Urinary bladder (tissue), 4 donors: ENCODE measurements at places on chromosomes 7 and 10. TPM values are rescaled to one million over a fixed set of nuclear protein-coding genes. Genes with fewer than 3 reads are reported as not detected.

The SLC16A9 gene
- 9.2 TPM for total RNA-seq

The PILRB gene
- total RNA-seq = 16.3 TPM

The DPP6 gene
- 2.4 TPM for total RNA-seq

The FZD1 gene
- 25.1 TPM for total RNA-seq

The IL6 gene
- total RNA-seq = 0.32 TPM

The PARD3 gene
- total RNA-seq = 89.1 TPM

The C10orf105 gene
- 0.26 TPM for total RNA-seq

The CFTR gene
- total RNA-seq = 2.0 TPM

The EGR2 gene
- total RNA-seq = 2.3 TPM

The MMD2 gene
- 0.11 TPM for total RNA-seq

The RNF148 gene
- 4.1 TPM for total RNA-seq

The CTNNA3 gene
- 26.1 TPM for total RNA-seq

The NME8 gene
- not detected for total RNA-seq

The MACC1 gene
- total RNA-seq = 7.1 TPM

The MKX gene
- total RNA-seq = 6.2 TPM

The GPAM gene
- total RNA-seq = 24.9 TPM

The LIPM gene
- not detected for total RNA-seq

The WEE2 gene
- total RNA-seq = 0.42 TPM

The AKR1C4 gene
- total RNA-seq = not detected
